ENCODE measurements at places on chromosomes 11 and 22.

DNA sequence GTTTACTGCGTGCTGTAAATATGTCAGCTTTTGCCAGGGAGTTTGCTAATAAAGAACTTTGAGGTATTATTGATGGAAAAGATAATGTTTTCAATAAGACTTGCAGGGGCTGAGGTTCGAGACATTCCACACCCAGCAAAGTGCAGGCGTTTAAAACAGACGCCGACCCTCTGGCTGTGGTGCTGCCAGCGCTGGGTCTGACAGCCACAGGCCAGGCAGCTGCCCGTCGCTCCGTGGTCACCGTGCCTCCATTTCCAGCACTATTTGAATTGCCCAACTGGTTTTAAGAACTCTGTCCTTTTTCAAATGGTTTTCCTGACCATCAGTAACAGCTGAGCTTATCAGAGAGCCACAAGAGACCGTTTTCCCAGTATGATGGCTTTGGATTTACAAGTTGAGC lies 28.1 kb upstream of the ALX4 start:
- no peak for DNase-seq

- no peak for DNase-seq
Observed at GRCh38 chr11:94149431-94150017, 20.9 kb downstream of the PANX1 start.

GRCh38 chr11:86152006-86152862 lies 83.3 kb upstream of the PICALM start:
- DNase-seq, result no peak

DNA sequence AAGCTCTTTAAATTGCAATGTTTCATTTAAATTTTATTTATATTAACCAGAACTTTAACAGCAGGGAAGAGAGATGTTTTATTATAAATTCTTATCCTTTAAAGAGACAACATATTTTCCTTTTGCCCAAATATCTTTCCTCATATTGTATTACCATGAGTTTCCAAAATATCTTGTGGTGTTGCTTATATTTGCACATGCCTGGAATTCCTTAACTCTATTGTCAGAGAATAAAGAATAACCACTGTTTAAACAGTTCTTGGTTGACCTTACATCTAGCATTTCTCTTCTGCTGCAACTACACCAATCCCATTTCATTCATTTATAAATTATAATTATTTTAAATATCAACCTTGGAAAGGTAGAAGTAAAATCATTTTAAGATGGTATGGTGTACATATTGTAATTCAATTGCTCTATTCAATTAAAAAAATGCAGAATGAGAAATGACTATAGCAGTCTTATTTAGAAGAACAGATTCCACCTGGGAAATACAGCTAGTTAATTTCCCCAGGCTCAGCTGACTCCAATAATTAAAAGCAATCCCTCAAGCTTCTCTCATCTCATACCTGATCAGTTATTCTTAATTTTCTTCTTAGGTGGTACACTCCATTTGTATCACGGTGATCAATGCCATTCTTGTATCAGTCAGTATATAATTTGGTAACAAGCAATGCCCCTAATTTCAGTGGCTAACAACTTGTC lies 923.3 kb downstream of the KCNA4 start:
- no peak for DNase-seq

- DNase-seq, result no peak
Observed at GRCh38 chr11:121762820-121763219, 310.1 kb upstream of the SORL1-AS1 start.

DNA sequence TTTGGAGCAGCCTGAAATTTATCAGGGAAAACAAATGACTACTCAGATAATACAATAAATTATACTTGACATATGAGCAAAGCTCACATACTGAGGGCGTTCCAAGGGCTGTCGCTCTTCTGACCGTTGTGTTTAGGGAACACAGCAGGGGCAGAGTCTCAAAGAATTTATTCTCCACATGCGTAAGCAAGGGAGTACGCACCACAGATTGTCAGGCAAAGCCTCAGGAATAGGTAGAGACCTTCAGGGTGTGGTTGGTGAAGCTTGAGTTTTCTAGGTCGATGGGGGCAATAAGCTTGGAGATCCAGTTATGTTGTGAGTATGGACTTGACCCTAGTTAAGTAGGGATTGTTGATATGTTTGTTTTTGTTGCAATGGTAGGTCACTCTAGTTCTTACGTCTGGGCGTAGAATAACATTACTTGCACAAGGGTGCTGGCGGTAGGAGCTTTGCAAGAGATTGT lies 830 bp downstream of the ACAT1 start:
- no peak for DNase-seq

- DNase-seq, result no peak
Observed at GRCh38 chr22:50604256-50605001, 3.8 kb downstream of the MAPK8IP2 start.

- no peak for DNase-seq
Observed at GRCh38 chr11:71209656-71210055, 42.7 kb downstream of the SHANK2 start.

DNA sequence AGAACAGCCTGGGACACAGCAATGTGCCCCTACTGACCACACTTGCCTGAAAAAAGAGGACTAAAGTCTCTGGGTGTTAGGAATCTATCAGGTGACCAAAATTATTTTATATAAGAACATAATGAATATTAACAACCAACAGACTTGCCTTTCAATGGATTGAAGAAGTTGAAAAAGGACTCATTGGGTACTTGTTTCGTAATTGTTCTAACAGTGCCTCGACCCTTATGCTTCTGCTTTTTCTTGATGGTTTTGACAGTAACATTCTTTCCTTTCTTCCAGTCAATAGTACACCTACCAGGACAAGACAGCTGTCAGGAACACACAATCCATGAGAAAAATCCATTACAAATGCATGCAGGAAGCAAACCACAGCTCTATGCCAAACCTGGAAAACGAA lies 29.0 kb upstream of the PHLDA2 start:
- DNase-seq, result no peak

DNA sequence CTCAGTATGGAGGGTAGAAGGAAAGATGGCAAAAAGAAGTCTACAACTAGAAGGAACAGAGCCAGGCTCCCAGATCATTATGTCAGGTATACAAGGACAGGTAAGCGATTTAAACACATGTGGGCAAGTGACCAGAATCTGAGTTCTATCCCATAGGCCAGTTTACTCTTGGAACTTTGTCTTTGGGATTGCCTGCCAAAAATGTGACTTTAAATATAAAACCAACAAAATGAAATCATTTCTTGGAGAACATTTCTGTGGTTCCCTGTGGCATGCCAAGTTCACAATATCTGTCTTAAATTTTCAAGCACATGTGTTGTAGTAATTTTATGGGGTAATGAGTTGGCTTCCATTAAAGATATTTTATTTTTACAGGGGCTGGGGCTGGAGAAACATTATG lies 141.0 kb downstream of the SLC17A6 start:
- DNase-seq, result no peak

DNA sequence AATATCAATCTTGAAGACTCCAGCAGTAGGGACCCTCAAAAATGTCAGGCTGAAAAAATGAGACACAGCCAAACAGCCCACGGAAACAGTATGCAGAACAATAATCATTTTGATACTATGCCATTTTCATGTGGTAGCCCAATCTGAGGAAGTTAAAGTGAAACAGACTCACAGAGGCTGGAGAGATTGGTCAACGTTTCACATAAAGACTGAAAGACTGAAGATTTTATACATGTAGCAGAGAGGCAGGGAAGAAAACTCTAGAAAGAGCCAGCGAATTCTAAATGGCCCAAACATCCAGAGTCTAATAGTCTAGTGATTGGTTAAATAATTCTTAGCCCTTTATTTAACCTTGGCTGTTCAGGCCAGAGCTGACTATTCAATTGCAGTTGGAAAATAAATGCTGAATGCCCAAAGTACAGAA lies 49.4 kb downstream of the MAML2 start:
- DNase-seq, result no peak

GRCh38 chr11:61671527-61671926 lies 8.7 kb upstream of the DAGLA start:
- peak; percentile 25 for DNase-seq

DNA sequence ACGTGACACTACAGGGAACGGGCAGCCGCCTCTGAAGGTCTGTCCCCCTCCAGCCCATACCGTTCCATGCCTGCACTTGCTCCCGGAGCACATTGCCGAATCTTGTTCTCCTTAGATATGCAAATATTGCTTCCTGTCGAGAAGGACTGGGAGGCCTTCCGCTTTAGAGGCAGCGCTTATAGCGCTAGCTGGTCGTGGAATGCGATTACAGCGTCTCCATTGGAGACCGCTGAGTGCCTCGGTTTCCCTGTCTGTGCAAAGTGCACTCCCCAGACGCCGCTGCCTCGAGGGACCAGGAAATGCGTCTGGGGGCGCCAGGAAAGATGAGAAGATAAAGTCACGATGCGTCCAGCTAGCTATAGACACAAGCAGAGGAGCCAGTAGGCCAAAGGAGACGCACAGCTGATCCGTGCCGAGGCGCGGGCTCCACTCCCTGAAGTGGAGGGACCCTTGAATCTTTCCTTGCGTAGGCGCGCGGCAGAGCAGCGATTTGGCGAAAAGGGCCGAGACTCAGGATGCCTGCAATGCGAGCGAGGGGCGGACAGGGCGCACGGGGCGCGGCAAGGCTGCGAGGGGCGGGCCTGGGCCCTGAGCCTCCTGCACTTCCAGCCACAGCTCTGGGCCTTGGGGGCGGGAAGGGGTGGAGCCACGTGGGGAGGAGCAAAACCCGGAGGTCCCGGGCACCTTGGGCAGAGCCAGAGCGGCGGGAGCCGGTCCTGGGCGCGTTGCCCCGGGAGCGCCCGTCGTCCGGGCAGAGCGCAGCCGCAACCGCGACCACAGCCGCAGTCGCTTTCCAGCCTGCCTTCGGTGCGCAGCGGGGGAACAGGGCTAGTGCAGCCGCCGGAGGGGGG lies at the start of gene RASSF10:
RASSF10 (plus strand) TSS at position 692 of the 851 bp plus-strand sequence. CDS start 261 bp downstream, outside the sequence.
- no peak for DNase-seq

GRCh38 chr22:28977481-28977971 lies 84.1 kb downstream of the C22orf31 start:
- DNase-seq, result no peak

GRCh38 chr22:27994481-27995331 lies 75.7 kb upstream of the PITPNB start:
- DNase-seq, result no peak

- DNase-seq, result no peak
Observed at GRCh38 chr11:60634126-60634525, 65.3 kb upstream of the MS4A8 start.

- peak; percentile 42 for DNase-seq
Observed at GRCh38 chr11:1832211-1832919, 2.4 kb upstream of the SYT8 start.

DNA sequence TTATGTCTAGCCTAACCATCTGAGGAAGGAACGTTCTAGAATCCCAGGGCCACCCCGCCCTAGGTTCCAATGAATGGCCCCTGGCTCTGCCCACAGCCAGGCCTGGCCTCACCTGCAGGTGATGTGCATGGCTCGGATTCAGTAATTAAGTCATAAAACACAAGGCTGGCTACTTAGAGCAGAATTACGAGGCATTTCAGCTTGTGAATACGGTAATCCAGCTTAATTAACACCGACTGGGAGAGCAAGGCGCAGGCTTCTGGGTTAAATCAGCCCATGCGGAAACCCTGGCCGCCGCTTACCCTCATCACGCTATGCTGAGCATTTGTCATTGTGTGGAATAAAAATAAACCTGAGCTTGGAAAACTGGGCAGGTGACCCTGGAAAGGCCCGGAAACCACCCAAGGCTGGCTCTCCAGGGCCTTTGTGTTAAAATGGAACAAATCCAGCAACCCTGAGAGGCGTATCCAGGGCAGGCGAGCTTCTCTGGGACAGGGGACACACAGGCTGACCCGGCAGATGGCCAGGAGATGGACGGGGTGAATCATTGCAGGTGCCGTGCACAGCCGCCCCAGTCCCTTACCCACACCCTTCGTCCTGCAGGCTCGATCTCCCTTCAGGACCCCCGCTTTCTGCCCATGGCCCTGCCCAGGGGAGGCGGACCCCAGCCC lies 220.2 kb downstream of the CTTN start:
- DNase-seq, result no peak

DNA sequence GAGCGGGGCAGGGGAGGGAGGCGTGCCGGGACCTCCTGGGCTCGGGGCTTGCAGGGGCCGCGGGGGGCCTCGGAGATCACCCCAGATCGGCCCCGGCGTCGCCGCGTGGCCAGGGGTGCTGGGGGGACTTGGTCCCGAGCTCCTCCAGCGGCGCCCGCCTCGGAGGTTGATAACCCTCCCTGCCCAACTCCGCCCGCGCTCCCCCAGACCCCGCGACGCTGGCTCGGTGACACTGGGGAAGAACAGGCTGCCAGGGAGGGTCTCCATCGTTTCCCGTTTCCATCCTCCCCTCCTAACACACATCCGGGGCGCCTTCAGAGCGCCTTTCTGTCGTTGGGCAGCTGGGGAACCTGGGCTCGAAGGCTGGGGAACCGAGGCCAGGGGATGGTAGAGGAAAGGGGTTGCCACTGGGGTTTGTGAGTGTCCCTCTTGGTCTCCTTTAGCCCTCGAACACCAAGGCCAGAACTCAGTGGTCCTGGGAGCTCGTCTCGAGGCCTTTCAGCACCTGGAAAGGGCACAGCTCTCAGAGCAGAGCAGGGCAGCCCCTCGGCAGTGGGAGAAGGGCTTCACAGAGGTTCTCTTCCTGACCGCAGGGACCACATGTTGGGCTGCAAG lies 431 bp downstream of the SLC37A2 start:
- DNase-seq, result no peak

- no peak for DNase-seq
Observed at GRCh38 chr22:38315823-38316363, 1.3 kb downstream of the CSNK1E start.

DNA sequence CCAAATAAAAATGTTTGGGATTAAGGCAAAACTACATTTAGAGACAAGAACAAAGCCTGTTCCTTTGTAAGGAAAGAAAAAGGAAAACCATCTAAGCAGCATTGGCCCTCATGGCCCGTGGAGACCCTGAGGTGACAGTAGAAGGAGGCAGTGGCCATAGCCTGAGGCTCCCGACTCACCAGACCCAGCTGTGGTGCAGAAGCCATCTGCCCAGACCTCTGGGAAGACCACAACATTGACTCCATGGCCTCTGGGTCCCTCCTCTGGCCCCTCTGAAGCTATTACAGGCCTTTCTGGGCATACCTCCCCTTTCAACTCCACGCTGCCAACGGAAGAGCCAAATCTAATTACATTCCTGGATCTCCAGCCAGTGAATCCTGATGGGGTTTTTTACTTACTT lies 6.4 kb downstream of the PRAME start:
- DNase-seq, result no peak

- no peak for DNase-seq
Observed at GRCh38 chr22:47040486-47041270, 278.2 kb downstream of the TBC1D22A start.

DNA sequence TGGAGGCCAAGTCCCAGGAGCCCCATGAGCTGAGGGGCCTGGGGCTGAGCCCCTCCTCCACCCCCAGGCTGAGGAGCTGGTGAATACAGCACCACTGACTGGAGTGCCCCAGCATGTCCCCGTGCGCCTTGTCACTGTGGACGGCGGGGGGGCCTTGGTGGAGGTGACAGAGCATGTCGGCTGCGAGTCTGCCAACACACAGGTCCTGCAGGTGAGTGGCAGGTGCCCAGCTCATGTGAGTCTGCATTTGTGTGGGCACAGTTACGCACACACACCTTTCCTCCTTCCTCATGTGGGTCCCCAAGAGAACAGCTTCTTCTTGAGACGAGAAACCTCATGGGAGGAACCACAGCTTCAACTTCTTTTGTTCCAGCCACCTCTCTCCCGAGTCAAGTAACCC lies 7.7 kb downstream of the TMEM132A start:
- peak; percentile 68 for DNase-seq
